Sciatic nerve (tissue), 2 donors: ENCODE measurements at places on chromosomes 1 and 21. TPM values are rescaled to one million over a fixed set of nuclear protein-coding genes. Genes with fewer than 3 reads are reported as not detected.

GRCh38 chr1:34781071-34781843 is at the start of gene GJB3:
Gene GJB3 (plus strand): TSS chr1:34781214. CDS start chr1:34784763, 3,549 bp downstream.
- no peak for DNase-seq

DNA sequence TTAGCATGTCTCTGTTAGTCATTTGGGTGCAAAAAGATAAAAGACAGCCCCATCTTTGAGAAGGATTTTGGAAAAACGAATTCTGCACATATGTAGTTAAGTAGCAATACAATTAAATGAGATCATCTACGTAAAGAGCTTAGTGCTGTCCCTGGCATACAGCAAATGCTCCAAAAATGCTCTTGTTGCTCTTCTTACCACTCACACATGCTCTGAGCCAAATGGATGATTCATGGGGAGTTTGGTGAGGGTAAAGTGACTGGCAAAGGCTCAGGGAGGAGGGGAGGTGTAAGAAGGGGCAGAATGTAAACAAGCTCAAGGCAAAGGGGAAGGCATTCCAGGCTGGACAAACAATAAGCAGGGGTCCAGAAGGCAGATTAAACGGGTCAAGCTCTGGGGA is 191.9 kb downstream of the AK5 start:
- no peak for DNase-seq

- DNase-seq = no peak
Observed at GRCh38 chr1:246947255-246947654, 15.5 kb upstream of the AHCTF1 start.

DNA sequence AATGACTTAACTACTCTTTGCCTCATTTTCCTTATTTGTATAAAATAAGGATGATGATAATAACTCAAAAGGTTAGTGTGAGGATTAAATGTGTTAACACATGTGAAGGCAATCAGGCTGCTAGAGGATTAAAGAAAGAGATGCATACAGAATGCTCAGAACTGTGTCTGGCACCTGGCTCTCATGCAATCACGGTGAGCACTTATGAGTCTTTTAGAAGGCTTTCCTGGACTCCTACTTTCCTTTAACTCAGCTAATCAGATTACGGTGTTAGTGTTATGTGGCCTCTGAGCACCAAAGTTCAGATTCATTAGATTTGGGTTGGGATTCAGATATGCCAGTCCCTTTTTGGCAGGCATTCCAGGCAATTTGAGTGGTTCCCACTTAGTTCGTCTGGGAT is 311.6 kb upstream of the USP24 start:
- DNase-seq = no peak

DNA sequence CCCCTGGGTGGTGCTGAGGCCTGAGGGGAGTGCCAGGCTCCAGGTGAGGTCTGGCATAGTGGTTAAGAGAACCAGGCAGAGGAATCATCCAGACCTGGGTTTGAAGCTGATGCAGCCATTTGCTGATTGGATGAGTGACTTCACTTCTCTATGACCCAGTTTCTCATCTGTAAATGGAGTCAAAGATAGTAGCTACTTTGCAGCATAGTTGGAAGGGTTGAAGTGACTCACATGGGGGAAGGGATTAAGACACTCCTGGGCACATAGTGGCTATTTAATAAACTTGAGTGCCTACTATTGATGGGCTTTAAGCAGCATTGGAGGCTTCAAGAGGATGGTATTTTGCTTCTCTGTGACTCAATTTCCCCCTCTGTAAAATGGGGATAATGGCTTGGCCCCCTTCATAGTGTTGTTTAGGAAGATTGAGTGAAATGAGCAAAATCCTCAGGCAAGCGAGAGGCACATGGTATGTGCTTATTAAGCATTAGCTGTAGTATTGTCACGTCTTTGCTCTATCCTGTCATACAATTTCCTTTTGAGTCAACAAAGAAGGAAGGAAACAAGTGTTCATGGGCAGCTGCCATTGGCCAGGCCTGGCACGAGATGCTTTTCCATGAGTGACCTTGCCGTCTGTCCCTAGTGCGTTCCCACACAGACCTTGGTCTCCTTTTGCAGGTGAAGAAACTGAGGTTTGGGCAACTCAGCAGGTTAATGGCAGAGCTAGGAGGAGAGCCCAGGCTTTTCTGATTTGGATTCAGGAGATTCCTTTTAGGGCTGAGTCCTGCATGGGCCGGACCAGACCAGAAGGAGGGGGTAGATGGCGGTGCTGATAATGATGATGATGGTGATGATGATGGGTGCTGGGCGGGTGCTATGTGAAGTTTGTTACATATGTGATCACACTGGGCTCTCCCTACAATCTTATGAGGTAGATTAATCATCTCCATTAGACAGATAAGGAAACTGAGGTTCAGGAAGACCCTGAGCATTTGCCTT is 131.1 kb upstream of the WNT4 start:
- DNase-seq = no peak

GRCh38 chr1:10440794-10441193 is 9.0 kb upstream of the CORT start:
- DNase-seq = no peak

DNA sequence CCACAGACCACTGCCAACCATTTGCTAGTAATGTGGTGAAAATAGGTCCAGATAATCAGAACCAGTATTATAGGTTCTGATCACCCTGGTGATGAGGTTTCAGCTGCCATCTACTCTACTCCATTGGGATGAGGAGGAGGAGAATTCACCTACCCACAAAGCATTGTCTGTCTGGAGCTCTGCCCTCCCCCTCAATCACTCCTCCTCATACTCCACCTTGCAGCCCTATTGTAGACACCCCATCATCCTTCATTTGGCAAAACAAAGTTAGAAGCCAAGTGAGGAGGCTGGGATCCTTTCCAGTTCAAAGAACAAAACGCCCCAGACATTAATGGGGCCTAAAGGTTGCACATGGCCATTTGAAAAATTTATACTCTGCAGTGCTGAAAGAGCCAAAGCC is 157.4 kb upstream of the L1TD1 start:
- DNase-seq = no peak

GRCh38 chr1:150534002-150534401 is 15.2 kb upstream of the ADAMTSL4 start:
- DNase-seq = no peak

DNA sequence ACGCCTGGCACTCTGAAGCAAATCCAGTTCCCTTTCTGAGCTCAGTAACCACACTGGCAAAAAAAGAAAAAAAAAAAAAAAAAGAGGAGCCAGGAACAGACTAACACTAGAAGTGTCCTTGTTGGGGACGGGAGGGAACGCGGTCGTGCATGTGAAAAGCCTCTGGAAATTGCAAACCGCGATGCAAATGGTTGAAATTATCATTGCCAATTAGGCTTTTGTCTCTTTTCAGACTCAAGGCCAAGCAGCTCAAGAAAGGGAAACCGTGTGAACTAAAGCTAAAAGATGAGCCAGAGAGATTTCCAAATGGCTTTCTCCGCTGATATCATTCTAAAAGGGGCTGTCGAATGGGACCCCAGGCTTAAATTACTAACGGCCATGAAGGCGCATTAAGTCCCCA is 13.5 kb downstream of the TRABD2B start:
- DNase-seq = no peak

DNA sequence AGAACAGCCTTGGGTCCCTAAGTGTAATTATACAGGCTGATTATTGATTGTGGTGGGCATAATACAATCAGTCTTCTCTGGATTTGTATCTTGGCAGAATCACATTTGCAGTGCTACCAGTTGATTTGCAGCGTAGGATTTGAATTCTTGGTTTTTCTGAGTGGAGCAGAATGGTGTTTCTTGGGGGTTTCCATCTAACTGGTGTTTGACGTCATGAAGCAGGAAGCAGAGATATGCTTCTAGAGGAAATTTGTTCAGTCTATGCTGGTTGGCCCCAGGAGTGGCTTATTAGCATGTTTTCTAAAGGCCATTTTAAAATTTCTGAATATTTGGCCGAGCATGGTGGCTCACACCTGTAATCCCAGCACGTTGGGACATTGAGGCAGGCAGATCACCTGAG is 3.4 kb downstream of the CTTNBP2NL start:
- no peak for DNase-seq

- DNase-seq = peak; percentile 86
Observed at GRCh38 chr1:153506831-153507413, 28.9 kb downstream of the S100A6 start.

DNA sequence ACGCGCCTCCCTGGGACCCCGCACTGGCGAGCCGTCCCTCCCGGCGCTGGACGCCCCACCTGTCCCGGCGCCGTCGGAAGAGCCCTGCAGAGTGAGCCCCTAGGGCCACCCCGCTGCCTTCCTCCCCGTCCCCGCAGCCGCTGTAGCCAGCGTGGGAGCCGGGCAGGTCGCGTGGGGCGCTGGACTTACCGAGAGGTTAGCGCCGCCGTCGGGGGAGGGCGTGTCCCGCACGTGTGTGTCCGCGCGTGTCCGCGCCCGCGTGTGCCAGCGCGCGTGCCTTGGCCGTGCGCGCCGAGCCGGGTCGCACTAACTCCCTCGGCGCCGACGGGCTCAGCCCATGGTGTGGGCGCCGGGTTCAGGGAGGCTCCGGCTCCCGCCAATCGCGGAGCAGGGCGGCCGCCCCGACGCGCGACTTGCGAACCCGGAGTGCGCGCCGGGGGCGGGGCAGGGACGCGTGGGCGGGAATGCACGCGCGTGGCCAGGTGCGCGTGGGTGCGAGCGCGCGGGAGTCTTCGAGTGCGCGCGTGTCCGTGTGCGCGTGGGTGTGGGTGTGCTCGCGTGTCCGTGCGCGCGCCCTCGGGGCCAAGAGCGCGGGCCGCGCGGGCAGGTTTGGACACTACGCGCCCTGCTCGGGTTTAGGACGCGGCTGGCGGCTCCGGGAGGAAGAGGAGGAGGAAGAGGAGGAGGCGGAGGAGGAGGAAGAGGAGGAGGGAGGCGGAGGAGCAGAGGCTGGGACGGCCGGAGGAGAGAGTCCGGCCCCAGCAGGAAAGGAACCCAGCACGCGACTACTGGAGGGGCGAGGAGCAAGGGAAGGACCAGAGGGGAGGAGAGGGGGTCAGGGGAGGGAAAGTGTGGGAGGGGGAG is 145.2 kb upstream of the ETS2 start:
- no peak for DNase-seq

DNA sequence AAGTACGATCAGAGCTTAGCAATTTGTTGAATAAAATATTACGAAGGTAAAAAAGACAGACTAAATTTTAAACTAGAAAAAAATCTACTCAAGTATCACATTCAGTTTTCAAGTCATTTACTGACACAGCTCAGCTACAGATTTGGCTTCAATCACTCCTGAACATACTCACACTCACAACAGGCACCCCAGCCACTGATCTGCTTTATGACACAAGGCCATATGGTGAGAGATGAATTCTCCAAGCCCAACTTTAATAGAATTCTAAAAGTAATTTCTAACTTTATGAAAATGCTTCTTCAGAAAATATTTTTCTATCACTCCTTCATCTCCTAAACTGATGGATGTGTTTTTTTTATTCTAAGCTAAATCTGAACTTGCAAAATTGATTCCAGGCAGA is 337.1 kb downstream of the HHIPL2 start:
- DNase-seq = no peak

DNA sequence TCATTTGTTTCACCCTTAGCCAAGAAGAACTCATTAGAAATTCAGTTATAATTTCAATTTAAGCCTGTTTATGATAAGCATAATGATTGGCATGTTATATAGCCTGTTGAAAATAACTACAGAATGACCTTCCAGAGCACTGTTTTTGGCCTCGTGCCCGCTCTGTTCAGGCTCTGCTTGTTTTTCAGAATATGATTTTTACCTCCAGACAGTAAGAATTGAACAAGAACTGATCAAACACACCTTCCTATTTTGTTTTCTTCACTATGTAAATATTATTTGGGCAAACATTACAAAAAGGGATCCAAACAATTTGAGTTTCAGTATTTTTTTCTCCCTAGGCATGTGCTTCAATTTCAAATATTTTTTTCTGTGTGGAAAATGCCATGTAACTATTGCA is 48.1 kb upstream of the ANGPTL1 start:
- DNase-seq = no peak

- no peak for DNase-seq
Observed at GRCh38 chr1:51238034-51238403, 1.9 kb downstream of the RNF11 start.

LAMC2 gene
- 3.4 TPM for total RNA-seq

FAM163A gene
- not detected for total RNA-seq

IVL gene
- total RNA-seq = not detected

RGS4 gene
- total RNA-seq = 10.7 TPM

NIT1 gene
- 38.0 TPM for total RNA-seq

CDK18 gene
- 9.4 TPM for total RNA-seq
